NCI-H1417 (cell line): ENCODE measurements at places on chromosomes 13 and 19.

- DNase-seq = no peak
These were observed 52.1 kb upstream of the USPL1 start for GRCh38 chr13:30565658-30566057.

GRCh38 chr19:1764729-1765128 lies 11.4 kb downstream of the ONECUT3 start:
- DNase-seq = no peak

DNA sequence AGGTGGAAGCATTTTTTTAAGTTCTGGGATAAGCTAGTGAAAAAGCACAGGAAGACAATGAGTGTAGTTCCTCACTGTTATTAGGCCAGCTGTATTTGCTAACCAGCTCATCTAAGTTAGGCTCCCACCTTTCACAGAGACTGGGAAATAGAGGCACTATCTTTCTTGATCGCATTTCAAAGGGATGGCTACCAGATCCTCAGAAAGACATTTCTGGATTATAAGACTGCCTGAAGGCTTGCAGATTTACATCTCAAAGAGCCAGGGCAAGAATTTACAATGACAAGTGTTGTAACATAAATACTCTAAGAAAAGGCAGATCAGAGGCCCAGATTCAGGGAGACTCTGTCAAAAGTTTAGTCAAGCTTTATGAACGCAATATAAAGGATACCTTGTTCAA lies 1005.5 kb downstream of the PCDH9 start:
- no peak for DNase-seq

DNA sequence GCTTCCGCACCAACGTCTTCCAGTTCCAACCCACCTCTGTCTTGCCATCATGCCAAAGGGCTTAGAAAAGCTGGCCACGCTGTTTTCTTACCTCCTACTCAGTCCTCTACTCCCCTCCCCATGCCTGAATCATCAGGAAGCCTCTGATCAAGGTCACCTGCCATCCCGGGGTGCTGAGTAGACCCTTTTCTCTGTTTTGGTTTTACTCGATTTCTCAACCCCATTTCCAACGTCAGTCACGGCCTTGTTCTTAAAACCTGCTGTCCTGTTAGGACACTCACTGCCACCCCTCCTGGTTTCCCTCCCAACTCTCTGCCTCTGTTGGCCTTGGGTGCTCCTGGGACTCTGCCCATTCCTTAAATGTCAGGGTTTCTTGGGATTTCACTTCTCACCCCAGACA lies 350.1 kb downstream of the FOXO1 start:
- no peak for DNase-seq

GRCh38 chr19:16587833-16588823 lies 15.9 kb upstream of the SLC35E1 start:
- peak; percentile 57 for DNase-seq

DNA sequence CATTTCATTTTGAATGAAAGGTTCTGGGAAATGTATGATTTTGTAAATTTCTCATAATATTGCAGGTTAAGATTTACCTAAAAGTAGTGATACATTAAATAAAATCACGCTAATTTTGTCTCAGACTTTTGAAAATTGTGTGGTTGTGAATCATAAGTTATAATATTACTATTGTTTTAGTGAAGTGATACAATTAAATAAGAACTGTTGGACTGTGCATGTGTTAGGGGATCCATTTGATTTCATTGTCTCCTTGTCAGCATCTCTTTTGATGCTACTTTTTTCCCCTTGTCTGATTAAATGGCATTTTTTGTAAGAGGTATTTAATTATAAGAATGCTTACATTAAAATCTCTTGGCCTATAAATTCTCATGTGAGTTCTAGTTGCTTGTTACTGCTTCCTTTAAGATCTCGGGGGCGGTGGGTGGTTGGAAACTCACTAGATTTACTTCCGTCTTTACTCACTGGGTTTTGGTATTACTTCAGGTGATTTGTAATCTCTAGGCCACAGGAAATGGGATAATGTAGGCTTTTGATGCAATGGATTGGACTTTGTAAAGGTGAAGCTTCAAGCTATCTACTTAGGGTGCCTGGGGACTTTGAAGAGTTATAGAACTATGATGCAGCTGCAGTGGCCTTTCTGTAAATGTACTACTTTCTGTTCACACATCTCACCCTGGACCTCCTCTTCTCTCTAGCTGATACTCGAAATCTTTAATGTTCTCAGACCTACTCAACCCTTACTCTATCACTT lies 66.5 kb downstream of the PAN3 start:
- no peak for DNase-seq

DNA sequence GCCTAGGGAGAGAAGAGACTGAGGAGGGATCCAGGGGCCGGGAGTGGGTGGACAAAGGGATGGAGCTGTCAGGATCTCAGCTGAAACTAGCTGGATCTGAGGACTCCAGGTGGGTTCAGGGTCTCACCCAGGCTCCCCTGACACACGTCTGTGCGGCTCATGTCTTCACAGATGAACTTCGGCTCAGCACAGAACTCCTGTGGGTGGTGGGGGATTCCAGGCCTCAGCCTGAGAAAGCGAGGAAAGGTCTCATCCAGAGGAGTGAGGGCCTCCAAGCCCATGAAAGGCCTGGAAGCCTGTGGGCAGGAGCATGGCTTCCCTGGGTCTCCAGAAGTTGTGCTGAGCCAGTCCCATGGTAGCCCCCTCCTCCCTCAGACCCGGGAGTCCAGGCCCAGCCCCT lies 1.4 kb downstream of the CAPN12 start:
- DNase-seq = no peak

- no peak for DNase-seq
These were observed 35.7 kb downstream of the DZIP1 start for GRCh38 chr13:95608640-95609323.

- peak; percentile 70 for DNase-seq
These were observed at the start of gene LRRC4B for GRCh38 chr19:50567882-50568727. LRRC4B (minus strand) TSS chr19:50568435; CDS start chr19:50548838, 19,597 bp downstream.

GRCh38 chr13:31860002-31860401 lies 120.7 kb downstream of the RXFP2 start:
- DNase-seq = no peak

DNA sequence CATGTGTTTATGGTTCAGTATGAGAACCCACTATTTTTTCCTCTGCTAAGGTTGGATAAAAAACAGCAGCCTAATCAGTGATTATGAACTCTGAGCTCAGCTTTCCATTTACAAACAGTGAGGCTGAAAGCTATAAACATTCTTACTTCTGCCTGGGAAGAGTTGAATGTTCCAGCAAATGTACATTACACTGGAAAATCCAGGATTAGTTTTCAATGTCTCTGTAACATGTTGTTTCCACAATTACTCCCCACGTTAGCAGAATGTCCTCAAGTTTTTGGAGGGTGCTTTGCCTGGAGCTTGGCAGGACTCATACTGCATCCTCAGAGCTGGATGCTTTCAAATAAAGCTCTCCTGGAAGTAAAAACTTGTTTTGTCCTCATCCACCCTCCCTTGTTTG lies 150.4 kb downstream of the POSTN start:
- DNase-seq = no peak

DNA sequence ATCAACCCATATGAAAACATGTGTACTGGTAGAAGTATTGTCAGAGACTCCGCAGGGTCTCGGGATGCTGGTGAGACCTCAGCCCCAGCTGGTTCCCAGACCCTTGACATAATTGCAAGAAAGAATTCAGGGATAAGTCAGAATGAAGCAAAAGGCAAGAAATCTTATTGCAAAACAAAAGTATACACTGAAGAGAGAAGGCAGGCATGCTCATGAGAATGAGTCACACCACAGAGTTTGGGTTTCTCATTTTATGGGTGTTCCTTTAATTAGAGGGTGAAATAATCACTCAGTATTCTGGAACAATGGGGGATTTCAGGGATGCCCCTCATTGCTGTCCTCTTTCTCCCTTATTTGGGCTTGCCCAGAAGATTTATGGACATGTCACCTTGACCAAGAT lies 1423.8 kb upstream of the MIR17HG start:
- DNase-seq = no peak

GRCh38 chr13:107322228-107322627 lies 754.3 kb upstream of the ARGLU1 start:
- DNase-seq = no peak

GRCh38 chr13:99267927-99268326 lies 9.7 kb upstream of the GPR18 start:
- no peak for DNase-seq

DNA sequence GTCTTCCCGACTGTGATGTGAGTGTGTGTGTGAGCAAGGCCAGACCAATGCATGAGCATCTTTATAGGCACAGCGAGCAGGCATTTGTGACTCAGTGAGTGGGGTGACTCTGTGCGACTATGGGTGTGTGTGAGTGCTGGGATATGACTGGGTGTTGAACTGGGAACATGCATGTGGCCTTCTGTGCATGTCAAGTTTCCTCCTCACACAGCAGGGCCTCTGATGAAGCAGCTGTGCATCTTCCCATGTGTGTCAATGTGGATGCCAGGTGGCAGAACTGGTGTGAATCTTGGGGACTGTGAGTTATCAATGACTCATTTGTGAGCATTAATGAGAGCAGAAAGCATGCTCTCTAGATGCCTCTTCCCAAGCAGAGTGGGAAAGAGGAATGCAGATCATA lies 12.1 kb upstream of the LGALS14 start:
- DNase-seq = no peak

DNA sequence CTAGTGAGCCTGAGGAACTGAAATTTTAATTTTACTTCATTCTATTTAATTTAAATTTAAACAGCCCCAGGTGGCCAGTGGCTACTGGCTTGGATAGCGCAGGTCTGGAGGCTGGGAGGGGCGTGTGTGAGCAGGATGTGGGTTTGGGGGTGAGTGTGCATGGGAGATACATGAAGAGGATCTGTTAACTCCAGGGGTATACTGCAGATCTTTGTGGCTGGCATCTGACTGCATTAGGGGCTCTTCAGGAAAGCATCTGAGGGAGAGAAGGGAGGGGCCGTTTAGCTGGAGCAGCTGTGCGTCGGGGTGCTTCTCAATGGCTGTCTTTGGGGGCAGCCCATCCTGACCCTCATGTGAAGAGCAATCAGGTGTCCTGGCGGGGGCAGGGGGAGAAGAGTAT lies 6.8 kb downstream of the SHANK1 start:
- no peak for DNase-seq

GRCh38 chr19:47228168-47228936 lies 2.6 kb downstream of the BBC3 start:
- peak; percentile 40 for DNase-seq

- no peak for DNase-seq
These were observed 204.5 kb downstream of the PDS5B start for GRCh38 chr13:32790731-32791130.

DNA sequence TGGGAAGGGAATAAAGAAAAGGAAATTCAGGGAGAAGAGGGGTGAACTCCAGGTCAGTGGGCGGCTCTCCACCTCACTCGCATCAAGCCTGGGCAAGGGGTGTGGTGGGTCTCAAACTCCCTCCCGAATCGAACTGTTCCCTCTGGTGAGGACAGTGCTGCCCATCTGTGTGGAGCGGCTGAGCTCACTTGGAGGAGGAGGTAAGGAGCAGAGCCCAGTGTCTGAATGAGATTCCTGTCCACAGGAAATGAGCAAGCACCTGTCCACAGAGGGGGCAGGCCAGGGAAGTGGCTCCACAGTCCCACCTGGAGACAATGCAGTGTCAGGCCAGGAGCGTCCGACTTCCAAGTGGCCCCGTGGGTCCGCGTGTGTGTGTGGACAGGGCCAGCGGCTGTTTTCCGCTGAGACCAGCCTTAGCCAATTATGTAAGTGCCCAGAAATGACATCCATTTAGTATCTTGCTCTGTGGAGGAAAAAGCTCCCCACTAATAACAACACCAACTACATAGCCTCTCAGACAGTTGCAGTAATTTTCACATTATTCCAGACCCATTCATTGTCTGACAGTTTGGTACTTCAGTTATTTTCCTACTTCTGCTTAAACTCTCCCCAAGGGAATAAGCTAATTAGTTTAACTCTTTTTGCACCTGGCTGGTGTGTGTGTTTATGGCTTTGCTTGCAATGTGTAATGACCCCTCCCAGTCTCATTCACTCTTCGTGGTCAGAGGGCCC lies 114.6 kb downstream of the SOX1 start:
- DNase-seq = peak; percentile 61

GRCh38 chr13:111046590-111047141 lies 68.4 kb upstream of the ARHGEF7 start:
- DNase-seq = no peak

DNA sequence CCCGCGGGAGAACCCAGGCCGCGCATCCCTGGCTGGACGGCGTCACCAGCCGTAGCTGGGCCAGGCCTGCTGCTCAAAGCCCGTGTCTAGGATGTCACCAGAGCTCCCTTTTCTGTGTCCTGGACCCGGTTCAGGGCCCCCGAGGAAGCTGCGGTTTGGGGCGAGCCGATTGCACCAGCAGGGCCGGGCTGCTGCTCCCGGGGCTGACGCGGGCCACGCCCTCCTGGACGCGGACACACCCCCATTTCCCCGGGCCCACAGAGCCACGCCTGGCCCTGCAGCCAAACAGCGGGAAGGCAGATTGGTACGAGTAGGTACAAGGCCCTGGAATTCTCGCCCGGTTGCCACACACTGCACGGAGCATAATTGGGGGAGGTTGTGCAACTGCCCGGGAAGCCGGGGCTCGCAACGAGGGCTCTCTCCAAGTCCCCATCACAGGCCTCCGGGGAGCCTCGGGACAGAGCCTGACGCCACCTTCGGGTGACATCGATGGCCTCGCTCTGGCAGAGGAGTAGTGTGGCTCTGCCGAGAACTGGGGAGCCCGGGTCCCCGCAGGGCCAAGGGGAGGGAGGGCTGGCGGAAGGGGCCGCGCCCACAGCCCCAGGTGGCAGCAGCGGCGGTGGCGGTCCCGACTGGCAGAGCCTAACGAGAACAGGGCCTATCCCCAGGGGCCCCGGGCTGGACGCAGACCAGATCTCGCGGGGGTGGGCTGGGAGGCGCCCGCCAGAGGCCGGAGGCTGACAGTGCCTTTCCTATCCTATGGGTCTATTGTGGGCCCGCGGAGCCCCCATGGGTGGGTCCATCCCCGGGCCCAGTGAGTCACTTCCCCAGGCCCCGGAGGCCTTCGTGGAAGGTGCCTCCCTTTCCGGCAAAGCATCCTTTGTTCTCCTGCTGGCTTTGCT lies 23.5 kb downstream of the KCTD15 start:
- no peak for DNase-seq

DNA sequence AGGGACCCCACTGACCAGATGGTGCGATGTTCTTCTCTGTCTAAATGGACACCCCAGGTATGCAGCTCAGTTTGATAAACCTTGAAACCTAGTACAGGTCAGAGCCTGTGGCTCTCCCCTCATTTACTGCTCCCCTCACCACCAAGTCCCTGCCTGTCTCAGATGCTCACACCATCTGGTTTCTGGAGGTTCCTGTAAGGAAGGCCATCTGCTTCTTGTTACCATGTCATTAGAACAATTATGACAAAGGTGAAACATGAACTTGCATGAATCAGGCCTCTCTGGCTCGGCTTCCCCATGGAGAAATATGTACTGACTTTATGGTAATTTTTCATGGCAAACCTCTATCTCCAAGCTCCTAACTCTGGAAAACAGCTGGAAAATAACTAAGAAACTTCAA lies 965.7 kb downstream of the UQCRFS1 start:
- no peak for DNase-seq

GRCh38 chr19:913080-913748 lies at the start of gene R3HDM4:
R3HDM4 (minus strand) TSS chr19:913219; CDS start chr19:913157, 62 bp downstream.
- peak; percentile 84 for DNase-seq

GRCh38 chr19:15776264-15776663 lies 11.2 kb upstream of the OR10H5 start:
- DNase-seq = no peak
